ENCODE measurements at places on chromosomes 6 and 20. TPM values are rescaled to one million over a fixed set of nuclear protein-coding genes. Genes with fewer than 3 reads are reported as not detected.

C6orf118 gene
- total RNA-seq, result not detected

PRR18 gene
- total RNA-seq, result not detected

PAQR8 gene
- total RNA-seq, result 4.5 TPM

EYS gene
- total RNA-seq, result under 0.01 TPM

TCP11 gene
- 0.13 TPM for total RNA-seq

Measured in aortic smooth muscle cell (primary cell).